M059J (cell line): ENCODE measurements at places on chromosomes 7 and 10.
A peak's percentile ranks its signal among the peaks of the same experiment; 100 is the strongest.

DNA sequence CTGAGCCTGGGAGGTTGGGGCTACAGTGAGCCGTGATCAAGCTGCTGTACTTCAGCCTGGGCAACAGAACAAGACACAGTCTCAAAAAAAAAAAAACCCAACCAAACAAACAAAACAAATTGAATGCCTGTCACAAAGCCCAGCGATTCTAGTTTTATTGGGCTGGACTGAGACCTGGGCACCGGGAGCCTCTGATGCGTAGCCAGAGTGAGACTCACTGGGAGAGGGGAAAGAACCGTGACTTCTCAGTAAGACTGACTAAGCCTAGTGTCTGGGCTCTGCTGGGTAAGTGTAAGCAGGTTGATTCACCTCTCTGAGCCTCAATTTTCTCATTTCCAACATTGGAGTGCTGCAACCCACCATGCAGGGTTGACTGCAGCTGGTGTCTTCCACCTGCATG, 10.1 kb upstream of the LEP start:
- no peak for DNase-seq

DNA sequence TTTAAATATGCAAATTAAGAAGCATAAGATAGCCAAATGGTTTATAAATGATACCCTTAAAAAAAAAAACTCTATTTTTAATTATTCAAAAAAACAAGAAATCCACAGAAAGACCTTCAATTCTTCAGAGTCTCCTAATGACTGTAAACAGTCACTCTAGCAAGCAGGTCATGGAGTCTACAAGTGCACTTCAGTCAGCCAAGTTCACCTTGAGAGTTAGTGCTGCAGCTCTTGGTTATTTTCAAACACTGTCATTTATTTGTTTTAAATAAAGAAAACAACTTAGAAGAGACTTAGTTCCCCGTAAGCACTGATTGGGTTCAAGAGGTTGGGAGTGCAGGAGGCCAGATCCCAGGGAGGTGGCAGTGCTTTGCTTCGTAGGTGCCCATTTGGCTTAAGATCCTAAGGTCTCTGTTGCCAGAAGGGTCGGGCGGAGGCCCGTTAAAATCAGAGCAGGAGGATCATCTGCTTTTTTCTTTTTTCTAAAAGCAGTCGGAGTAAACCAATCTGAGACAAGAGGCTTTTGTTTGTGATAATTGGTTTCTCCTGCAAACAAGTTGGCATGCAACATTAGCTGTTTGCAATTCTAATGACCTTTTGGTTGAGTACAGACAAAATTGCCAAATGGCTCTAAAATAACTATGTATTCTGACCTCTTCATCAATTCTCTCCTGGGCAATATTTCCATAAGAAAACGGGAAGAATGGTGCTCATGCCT, 86.4 kb upstream of the ELMO1 start:
- DNase-seq, result no peak

DNA sequence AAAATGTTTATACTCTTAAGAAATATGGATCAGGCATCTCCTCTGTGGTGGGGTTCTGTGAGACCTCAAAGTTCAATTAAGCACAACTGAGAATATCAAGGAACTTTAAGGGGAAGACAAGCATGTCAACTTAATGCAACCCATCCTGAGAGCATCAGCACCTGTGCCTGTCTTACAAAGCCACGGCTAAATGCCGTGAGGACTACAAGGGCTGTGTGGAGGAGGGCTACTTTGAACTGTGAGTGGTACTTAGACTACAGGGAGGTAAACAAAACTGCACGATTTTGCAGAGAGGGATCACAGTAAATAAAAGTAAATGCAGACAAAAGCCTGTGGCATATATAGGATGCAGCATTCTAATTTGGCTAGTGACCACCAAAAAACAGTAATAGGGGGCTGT, 139.1 kb downstream of the ATE1 start:
- DNase-seq, result no peak

GRCh38 chr7:122532406-122533269, 166.3 kb downstream of the RNF133 start:
- DNase-seq, result peak; percentile 6

DNA sequence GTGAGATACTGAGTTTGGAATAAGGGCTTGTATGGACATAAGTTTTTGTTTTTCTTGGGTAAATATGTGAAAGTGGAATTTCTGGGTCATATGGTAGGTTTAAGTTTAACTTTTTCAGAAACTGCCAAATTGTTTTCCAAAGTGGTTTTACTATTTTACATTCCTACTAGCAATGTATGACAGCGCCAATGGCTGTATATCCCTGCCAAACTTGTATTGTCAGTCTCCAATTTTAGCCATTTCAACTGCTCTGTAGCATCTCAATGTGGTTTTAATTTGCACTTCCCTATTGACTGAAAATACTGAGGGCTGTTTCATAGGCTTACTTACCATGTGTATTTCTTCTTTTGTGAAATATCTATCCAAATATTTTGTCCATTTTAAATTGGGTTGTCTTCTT, 90.5 kb upstream of the ZNF32 start:
- no peak for DNase-seq

DNA sequence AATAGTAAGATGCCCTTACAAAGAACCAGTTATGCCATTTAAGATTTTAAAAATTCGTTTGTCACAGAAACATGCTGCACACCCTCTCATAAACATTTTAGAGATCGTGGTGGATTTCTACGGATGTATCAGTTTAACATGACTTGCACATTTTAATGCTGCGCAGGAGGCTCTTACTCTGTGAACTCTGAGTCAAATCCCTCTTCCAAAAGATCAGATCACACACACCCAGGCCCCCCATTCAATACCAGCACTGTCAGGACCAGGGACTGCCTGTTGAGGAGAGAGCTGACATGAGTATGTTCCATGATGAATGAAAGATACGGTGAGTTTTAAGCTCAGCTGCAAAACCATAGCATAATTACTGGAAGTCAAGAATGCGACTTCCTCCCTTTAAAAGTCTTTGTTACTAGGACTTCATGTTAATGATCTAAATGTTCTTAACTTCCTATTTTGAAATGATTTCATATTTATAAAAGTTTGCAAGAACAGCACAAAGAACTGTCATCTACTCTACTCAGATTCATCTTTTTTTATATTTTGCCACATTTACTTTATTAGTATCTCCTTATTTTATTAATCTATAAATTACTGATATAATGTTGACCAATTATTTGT, 500.2 kb downstream of the GLRX3 start:
- DNase-seq, result no peak

DNA sequence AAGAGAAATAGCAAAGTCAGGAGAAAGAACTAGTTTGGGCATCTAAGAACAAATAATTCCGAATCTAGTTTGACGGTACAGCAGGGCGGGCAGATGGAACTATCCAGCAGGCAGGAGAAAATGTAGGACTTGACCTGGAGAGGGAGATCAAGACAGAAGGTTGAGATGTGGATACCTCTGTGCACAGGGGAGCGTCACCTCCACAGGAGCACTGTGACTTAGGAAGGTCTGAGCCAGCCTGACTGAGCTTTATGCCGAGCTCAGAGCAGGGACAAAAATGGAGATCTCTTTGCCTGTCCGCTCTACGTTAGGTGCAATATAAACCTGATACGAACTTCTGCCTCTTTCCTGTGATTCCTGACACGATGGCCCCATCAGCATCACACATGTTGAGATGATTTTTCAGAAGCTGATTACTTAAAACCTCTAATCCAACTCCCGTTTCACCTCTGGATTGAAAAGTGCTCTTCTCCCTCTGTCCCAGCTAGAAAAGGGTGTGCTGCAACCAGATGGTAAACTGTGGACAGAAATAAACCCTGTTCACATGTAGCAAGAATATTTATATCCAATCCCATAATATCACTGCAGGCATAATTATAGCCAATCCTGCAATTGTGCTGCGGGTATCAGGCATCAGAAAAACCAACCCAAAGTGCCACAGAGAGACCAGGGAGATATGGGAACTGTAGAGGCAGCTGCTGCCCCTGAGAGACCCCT, 13.6 kb upstream of the SORBS1 start:
- DNase-seq, result no peak

DNA sequence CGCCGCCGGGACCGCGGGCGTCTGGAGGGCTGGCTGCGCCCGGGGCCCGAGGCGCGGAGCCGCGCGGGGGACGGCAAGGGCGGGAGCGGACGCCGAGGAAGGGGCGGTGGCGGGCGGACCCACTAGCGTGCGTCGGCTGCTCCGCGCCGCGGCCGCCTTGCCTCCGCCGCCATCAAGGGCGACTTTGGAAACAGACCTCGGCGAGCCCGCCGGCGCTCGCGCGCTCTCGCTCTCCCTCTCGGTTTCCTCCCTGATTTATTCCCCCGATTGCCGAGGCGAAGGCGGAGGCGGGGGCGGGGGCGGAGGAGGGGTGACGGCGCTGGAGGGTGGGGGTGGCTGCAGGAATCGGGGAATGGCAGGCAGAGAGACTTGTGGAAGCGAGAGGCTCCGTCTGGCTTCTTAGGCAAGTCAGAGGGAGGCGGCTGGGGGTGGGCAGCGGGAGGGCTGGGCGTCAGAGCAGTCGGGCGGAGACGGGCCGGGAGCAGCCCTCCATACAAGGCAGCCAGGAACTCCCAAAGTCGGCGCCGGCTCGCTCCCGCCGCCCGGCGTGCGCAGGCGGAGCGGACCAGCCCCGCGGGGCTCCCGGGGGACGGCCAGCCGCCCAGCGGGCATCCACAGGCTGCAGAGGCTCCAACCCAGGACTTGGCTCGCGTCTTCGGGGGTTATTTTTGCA, at the start of gene CACNA2D1:
Gene CACNA2D1, minus strand, starts transcription at position 231 of the 673 bp plus-strand sequence.
- peak; percentile 54 for DNase-seq

GRCh38 chr7:36473454-36474282, 84.0 kb downstream of the ANLN start:
- peak; percentile 88 for DNase-seq

- DNase-seq, result no peak
Measured at GRCh38 chr10:44427479-44427878, 42.6 kb upstream of the CXCL12 start.

DNA sequence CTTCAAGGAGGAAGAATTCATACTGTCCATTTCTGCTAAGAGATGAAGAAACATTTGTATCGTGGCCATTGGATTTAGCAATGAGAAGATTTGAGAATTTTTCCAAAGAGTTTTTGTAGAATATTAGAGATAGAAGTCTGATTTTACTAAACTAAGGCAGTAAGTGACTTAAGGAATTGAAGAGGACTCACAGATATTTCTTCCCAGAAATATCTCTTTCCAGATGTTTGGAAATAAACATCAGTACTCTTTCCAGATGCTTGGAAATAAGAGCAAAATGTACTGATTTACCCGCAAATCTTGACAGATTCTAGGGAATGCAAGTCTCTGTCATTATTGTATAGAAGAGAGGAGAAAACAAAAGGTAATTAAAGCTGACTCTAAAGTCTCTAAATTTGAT, 91.3 kb downstream of the IMMP2L start:
- no peak for DNase-seq

GRCh38 chr7:78413568-78413967, 615.0 kb downstream of the PHTF2 start:
- DNase-seq, result no peak

DNA sequence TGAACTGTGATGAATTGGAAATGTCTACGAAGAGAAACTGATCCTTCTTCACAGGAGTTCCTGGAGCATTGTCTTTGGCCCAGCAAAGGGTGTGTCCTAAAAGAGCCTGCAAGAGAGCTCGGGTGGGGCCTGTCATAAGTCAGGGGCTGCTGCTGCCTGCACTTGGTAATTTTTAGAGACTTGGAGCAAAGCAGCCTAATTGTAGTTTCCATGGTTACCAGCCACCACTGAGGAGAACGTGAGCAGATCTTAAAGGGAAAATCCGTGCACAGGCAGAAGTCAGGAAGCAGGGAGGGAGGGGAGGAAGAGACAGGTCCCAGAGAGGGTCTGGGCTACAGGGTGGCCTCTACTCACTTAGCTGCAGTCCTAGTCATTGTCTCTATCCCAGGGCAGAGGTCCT, 463.6 kb downstream of the PLXNA4 start:
- no peak for DNase-seq

- peak; percentile 75 for DNase-seq
Measured at GRCh38 chr10:110758898-110759297, 112.8 kb upstream of the PDCD4 start.
